ENCODE measurements at places on chromosomes 5 and 9.

DNA sequence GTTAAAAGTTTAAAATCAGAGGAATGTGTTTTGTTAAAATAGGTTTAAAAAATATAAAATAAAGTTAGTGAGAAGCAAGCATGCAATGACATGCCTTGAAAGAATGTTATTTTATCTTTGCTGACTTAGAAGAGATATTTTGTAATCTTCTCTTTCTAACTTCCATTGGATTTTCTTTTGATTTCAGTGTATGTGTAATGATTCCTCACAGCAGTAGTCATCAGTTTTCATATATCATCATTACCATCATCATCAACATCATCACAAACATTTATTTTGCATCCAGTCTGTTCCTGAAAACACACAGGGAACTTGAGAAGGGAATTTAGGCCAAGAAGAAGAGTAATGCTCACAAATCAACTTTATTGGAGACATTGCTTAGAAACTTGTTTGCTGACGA, 699.6 kb downstream of the TAF11L14 start:
- DNase-seq = no peak

DNA sequence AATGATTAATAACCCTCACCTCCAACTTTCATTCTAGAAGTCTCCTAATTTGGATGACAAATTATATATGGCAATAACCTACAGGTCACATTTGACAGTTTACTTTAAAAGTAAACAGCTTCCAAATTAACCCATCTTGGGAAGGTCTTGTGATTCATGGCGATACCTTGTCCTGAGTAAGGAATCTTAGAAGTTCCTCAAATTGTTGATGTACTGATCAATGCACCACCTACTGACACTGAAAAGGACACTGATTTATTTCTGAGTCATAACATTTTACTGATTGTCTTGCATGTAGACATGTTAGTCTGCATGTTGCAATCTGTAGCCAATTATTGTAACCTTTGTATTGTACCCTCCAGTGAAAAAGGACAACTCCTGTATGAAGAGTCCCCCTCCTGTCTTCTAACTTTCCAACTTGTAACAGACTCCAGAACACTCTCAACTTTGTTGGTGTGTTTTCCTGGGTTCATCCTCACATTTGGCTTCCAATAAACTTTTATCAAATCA, 16.0 kb upstream of the SLC22A5 start:
- no peak for DNase-seq

DNA sequence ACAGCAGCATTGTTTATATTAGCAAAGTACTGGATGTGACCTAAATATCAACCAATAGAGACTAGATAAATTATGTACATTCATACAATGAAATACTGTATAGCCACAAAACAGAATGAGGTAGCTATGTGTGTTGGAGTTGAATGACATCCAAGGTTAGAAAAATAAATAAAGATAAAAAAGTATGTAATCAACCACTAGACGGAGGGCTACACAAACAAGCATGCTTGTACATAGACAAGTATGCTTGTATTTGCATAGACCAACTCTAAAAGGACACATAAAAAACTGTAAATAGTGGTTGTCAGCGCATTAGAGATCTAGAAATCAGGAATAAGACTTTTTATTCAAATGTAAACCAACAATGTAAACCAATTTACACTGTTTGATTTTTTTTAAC, 3.0 kb downstream of the FEM1C start:
- no peak for DNase-seq

GRCh38 chr5:83471405-83472212, at the start of gene VCAN:
VCAN (plus strand) TSS chr5:83471744; CDS start chr5:83483519, 11,775 bp downstream.
- DNase-seq = no peak

DNA sequence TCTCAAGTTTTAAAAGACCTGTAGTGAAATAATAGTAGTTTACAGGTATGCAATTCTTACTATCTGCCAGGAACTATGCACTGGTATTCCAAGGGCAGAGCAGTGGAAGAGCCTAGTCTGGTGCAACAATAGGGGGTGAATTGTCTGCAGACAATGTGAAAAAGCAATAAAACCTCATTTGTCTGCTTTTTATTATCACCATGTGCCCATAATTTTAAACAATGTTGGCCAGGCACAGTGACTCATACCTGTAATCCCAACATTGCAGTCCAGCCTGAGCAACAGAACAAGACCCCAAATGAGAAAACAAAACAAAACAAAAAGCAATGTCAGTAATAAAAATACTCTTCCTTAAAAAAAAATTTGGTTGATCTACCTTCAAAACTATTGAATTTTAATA, 12.2 kb upstream of the SLC44A1 start:
- no peak for DNase-seq

- DNase-seq = no peak
Measured at GRCh38 chr9:128362774-128363173, 8.4 kb upstream of the URM1 start.

All from GM19239 (cell line).